ENCODE measurements at places on chromosomes 11 and 22.
A peak's percentile ranks its signal among the peaks of the same experiment; 100 is the strongest.

DNA sequence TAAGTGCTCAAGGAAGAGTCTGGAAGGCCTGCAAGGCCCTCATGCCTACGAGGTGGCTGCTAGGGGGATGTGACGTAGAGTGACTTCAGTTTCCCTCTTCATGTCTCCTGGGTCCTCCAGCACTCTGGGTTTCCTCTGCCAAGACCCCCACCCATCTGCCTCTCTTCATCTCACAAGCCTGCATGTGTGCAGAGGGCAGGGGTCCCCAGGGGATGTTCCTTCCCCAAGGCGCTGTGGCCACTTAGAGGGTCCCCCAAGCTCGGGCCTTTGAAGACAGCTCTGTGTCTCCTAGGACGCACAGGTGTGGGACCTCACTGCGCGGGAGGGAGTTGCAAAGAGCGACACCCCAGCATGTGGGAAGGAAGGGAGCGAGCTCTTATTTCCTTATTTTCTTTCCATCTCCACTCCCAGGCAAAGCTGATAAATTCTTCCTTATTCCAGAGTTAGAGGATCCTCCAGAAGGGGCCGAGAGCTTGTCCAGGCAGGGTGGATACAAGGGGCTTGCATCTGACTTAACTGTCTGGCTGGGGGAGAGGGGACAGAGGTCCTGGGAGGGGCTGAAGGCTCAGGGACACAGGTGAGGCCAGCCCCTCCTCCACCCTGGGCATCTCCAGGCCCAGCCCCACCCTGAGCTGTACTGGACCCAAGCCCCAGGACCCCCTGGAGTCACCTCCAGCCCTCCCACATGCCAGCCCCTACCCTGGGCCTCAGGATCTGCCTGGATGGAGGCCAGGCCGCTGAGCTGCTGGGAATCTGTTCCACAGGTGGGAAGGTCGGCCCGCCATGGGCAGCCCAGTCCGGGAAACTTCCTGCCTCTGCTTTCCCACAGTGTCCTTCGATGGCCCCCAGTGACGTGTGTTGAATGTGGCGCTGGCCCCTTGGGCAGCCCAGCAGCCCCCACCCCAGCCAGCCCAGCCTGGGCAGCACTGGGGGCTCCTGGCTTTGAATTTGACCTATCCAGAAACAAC lies 59.7 kb upstream of the KCNQ1OT1 start:
- DNase-seq = no peak

GRCh38 chr11:124481365-124482323 lies 36.1 kb upstream of the OR8B8 start:
- DNase-seq = peak; percentile 5

DNA sequence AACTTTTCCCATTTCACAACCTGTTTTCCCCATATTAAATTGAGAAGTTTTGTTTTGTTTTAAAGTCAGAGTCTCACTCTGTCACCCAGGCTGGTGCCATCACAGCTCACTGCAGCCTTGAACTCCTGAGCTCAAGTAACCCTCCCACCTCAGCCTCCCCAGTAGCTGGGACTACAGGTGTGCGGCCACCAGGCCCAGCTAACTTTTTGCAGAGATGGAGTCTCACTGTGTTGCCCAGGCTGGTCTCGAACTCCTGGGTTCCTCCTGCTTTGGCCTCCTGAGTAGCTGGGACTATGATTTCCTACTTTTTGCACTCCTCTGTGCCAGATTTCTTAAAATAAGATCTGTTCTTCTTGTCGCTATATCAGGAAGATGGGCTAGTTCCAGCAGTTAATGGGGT lies 44.9 kb downstream of the GNB1L start:
- no peak for DNase-seq

DNA sequence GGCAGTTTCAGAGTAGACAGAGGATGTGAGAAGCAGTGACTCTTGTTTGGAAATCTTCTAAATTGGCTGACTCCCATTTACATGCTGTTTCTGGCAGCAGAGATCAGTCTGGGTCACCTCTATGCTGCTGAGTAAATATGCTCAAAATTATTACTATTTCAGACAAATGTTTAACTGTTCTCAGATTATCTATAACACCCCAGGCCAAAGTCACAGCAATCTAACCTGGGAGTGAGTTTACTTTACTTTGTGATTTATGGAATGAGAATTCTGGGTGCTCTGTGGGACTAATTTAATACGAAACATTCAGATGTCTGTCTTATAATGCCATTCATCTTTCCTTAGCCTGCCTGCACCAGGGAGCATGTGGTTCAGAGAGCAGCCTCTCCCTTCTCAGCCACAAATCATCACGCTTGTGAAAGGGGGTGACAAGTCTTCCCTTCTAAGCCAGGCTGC lies 282.5 kb upstream of the MPPED2 start:
- no peak for DNase-seq

- DNase-seq = peak; percentile 78
These were observed 11.7 kb upstream of the PATL1 start for GRCh38 chr11:59680287-59681154.

GRCh38 chr11:40140560-40140959 lies 1318.9 kb downstream of the LRRC4C start:
- no peak for DNase-seq

GRCh38 chr11:10265936-10266335 lies 28.1 kb downstream of the SBF2 start:
- DNase-seq = no peak

DNA sequence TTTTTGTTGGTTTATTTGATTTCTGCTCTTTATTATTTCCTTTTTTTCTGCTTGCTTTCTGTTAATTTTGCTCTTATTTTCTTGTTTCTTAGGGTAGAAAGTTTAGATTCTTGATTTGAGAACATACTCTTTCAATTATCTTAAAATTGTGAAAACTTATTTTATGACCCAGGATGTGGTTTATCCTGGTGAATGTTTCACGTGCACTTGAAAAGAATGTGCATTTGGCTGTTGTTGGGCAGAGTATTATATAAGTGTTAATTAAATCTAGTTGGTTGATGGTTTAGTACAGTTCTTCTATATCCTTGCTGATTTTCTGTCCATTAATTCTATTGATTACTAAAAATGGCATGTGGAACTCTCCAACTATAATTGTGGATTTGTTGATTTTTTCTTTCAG lies 66.9 kb upstream of the NARS2 start:
- no peak for DNase-seq

DNA sequence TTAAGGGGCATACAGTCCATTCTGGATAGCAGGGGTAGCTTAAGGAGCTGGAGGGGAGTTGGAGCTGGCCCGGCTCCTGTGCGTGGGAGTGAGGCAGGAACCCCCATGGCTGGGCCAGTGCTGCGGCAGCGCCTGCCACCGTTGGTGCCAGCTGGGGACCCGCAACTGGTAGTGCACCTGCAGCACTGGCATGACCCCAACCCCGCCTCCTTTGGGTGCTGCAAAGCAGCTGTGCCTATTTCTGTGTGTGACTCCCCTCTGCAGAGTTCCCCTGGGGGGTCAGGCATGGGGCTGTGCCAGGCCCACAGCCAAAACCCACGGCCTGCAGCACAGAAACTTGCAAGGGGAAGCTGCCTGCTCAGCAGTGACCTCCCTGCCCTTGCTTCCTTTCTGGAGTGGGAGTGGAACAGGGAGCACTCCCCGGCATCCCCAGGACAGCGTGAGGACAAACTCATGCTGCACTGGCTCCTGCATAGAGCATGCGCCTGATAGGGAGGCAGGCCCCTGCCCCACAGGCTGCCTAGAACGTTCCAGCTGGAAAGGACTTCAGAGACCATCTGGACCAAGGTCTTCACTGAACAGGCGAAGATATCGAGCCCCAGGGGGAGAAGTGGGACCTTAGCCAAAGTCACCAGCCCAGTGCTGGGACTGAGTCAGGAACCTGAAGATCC lies 26.2 kb upstream of the RAB1B start:
- no peak for DNase-seq

- no peak for DNase-seq
These were observed 389 bp upstream of the CASP12 start for GRCh38 chr11:104898685-104899013.

GRCh38 chr11:95791709-95792033 lies 1.4 kb downstream of the CEP57 start:
- no peak for DNase-seq

- no peak for DNase-seq
These were observed 276.9 kb downstream of the KIRREL3 start for GRCh38 chr11:126723665-126724045.

DNA sequence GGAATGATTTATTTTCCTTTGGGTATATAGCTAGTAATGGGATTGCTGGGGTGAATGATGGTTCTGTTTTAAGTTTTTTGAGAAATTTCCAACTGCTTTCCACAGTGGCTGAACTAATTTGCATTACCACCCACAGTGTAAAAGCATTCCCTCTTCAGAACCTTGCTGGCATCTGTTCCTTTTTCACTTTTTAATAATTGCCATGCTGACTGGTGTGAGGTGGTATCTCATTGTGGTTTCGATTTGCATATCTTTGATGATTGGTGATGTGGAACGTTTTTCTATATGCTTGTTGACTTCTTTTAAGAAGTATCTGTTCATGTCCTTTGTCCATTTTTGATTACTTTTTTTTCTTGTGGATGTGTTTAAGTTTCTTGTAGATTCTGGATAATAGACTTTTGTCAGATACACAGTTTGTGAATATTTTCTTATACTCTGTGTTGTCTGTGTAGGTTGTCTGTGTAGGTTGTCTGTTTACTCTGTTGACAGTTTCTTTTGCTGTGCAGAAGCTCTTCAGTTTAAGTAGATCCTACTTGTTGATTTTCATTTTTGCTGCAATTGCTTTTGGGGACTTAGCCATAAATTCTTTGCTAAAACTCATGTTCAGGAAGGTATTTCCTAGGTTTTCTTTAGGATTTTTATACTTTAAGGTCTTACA lies 291.8 kb upstream of the DDI1 start:
- DNase-seq = no peak

- DNase-seq = no peak
These were observed 9.6 kb downstream of the P2RY2 start for GRCh38 chr11:73227571-73228211.

- no peak for DNase-seq
These were observed 132.5 kb upstream of the KIRREL3 start for GRCh38 chr11:127133061-127133460.

- DNase-seq = no peak
These were observed 34.2 kb downstream of the PHF21B start for GRCh38 chr22:44975427-44976262.

- DNase-seq = no peak
These were observed 10.1 kb downstream of the ZBTB44 start for GRCh38 chr11:130304651-130305050.

GRCh38 chr11:11028017-11028692 lies 170.3 kb upstream of the ZBED5 start:
- peak; percentile 19 for DNase-seq

DNA sequence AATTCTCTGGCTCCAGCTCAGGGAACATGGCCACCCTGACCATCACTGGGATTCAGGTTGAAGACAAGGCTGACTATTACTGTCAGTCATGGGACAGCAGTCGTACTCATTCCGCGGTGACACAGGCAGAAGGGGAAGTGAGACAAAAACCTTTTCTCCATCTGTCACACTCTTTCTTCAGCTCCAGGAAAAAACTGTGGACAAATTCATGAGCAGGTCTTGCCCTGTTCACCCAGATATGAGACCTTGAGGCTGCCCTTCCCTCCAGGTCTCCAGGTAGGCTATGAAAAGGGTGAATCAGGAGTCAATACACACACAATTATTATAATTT lies 39.4 kb upstream of the GGTLC2 start:
- peak; percentile 27 for DNase-seq

DNA sequence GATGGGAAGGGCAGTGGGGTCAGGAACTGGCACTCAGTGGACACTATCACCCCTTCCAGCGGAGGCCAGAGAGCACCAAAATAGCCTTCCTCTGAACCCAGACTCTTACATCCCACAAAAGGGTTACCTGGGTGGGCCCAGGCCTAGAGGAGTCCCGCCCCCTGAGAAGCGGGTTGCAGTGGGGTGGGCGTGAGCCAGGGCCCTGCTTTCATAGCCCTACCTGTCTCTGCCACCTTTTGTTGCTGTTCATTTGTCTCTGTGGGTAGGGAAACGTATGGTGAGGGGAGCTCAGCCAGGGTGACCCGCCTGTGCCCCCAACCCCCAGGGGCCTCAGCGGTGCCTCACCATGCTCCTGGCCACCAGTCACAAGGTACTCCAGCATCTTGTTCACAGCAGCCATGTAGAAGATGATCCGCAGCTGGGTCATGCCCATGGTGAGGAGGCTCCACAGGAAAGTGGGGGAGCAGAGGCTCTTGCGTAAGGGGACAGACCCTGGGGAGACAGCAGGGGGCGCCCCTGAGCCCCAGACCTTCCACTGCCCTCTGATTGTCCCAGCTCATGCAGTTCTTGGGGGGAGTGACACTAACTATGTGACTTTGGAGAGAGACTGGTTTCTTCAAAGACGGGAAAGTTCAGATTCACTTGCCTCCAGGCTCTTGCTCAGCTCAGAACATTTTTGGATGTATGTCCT lies 24.0 kb downstream of the SLC43A1 start:
- DNase-seq = peak; percentile 9

GRCh38 chr11:106400949-106401570 lies 323.6 kb downstream of the AASDHPPT start:
- no peak for DNase-seq

- no peak for DNase-seq
These were observed 587.5 kb downstream of the NTM start for GRCh38 chr11:131957875-131958274.

GRCh38 chr22:31126128-31126868 lies 3.5 kb downstream of the INPP5J start:
- no peak for DNase-seq

DNA sequence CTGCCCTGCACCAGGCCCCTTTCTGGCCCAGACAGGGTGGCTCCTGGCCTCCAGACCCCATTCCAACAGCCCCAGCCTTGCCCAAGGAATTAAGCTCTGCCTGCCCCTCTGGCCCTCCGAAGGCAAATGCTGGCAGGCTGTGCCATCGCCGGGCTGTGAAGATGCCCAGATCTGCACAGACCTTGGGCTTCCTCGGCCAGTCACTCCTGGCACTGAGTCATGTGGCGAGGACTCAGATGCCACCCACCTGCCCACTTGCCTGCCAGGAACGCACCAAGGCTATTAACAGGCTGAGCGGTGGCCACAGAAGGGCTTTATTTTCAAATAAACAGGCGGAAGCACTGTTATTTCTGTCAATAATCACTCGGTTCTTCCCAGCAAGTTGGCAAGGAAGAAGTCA lies 50.3 kb upstream of the TTLL12 start:
- no peak for DNase-seq

GRCh38 chr22:19959043-19959586 lies 17.5 kb upstream of the TXNRD2 start:
- DNase-seq = no peak

DNA sequence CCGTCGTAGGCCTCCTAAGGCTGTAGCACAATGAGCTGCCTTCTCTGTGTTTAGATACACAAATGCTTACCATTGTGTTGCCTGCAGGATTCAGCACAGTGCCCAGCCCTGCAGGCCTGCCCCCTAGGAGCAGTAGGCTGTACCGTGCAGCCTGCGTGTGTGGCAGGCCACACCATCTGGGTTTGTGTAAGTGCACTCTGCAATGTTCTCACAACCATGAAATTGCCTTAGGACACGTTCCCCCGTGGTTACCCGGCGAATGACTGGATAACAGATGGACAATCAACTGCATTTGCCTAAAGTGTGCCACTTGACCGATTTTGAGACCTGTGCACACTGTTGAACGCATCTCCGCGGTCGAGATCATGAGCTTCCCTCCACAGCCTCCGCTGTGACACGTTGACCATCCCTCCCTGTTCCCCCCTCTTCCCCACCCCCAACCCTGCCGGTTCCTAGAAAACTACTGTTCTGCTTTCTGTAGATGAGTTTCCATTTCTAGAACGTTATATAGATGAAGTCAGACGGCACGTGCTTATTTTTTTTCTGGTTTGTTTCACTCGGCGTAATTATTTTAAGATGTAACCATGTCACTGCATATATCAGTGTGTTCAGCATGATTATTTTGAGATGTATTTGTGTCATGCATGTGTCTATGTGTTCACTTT lies 22.2 kb upstream of the CTSD start:
- peak; percentile 80 for DNase-seq

Measured in NCI-H524 (cell line).